ENCODE measurements at places on chromosomes 11 and 22.

GRCh38 chr22:33921525-33922348, 1.5 kb upstream of the LARGE1 start:
- DNase-seq, result peak; percentile 23

GRCh38 chr11:127252321-127252720, 251.8 kb upstream of the KIRREL3 start:
- DNase-seq, result peak; percentile 15

- no peak for DNase-seq
Observed at GRCh38 chr11:69467196-69467595, 14.3 kb upstream of the LINC01488 start.

- no peak for DNase-seq
Observed at GRCh38 chr11:105612771-105613170, 2.9 kb downstream of the GRIA4 start.

DNA sequence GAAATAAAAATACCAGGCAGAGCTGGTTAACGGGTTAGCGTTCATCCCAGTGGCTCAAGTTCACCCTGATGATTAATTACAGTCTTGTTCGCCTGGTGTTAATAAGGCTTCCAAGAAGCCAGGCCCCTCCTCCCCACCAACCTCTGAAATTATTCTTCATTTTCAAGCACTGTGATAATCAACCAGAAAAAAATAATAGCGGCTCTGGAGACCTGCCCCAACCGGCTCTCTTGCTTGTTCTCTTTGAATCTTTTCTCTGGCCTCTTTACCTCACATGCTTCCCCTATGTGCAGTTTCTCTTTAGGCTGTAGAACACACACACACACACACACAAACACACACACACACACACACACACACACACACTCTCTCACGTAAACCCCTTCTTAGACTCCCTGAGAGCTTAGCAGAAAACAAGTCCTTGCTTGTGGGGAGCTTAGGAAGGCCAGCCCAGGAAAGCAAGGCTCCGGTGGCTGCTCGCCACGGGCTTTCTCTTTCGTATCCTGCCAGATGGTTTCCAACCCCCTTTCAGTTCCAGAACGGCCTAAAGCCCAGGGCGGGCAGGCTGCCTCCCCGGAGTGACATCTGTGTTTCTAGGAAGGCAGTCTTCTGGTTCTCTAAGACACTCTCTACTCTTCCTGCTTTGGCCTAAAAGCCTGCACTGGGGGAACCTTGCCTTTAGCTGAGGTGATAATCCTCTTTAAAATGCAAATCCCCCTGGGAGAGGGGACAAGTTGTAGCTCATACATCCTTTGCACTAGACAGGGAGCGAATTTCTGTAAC, 106.4 kb upstream of the SESN3 start:
- peak; percentile 68 for DNase-seq

Measured in hematopoietic multipotent progenitor cell treated with erythropoietin and hydrocortisone succinate and interleukin-3 and kit ligand, for 4 days (in vitro differentiated cells).